Skin of body (tissue), 3 donors: ENCODE measurements at places on chromosomes 3 and 15.
A peak's percentile ranks its signal among the peaks of the same experiment; 100 is the strongest.

DNA sequence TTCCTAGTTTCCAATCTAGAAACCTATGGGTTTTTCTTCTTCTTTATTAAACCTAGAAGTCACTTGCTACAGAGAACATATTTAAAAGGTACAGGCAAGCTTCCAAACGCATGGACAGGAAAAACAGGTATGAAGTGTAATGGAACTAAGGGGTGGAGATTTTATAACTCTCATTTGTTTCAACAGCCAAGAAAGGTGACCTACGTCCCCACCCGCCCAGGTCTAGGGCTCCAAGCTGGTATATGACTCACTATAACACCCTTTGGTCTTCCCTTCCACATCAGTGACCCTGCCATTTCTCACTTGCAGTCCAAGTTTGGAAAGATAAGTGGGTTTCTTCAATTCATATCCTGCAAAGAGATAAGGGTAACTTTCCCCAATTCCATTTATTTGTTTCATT, 6.0 kb upstream of the LIPH start:
- DNase-seq: no peak

- DNase-seq: no peak
Measured at GRCh38 chr3:39112113-39112512, 4.6 kb downstream of the TTC21A start.

DNA sequence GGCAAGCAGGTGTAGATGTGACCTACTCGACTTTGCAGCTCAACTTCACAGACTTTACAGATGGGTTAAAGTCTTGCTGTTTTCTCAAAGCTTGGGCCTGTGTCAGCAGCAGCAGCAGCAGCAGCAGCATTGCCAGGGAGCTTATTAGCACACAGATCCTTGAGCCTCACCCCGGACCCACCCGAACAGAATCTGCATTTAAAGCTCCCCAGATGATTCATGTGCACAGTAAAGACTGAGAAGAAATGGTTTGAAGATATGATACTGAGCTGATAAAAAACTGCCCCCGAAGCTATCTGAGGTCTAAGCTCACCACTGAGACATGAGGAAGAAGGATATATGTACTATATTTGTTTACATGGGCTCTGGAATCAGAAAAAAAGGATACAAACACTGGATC, 231.7 kb downstream of the ARPP21 start:
- DNase-seq: no peak

- no peak for DNase-seq
Measured at GRCh38 chr3:52558436-52558835, 22.0 kb downstream of the UQCC5 start.

DNA sequence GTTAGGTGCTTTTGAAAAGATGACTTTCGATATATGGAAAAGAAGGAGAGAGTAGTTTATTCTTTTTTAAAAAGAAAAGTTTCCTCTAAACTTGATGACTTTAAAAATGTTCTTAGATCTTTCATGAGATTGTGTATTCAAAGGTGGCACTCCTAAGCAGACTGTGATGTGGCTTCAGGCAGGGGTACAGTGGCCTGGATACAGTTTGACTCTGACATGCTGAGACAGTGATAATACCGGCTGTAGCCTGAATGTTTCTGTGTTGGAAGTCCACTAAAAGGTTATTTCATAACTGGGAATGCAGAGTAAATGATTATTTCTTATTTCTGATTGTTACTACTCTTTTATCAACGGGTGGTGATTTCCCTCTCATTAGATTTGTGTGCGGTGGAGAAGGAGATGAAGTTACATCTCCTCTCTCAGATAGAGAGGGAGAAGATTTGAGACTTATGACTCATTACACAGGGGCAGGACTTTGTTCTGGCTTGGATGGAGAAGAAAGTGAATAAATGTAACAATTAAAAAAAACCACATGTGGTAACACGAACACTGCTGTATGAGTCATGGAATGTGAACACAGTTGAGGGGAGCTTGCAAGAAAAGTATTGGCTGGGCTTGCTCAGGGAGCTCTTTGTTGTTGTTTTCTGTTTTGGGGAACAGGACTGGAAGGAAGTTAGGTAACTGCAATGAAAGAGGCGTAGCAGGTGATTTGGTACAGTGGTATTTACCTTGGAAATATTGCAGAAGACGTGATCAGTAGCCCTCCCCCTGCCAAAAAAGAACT, 21.6 kb downstream of the SPTSSB start:
- DNase-seq: peak; percentile 56

- DNase-seq: no peak
Measured at GRCh38 chr3:50536471-50537180, 30.9 kb downstream of the C3orf18 start.

GRCh38 chr3:132288357-132288756, 28.9 kb upstream of the ACP3 start:
- no peak for DNase-seq

DNA sequence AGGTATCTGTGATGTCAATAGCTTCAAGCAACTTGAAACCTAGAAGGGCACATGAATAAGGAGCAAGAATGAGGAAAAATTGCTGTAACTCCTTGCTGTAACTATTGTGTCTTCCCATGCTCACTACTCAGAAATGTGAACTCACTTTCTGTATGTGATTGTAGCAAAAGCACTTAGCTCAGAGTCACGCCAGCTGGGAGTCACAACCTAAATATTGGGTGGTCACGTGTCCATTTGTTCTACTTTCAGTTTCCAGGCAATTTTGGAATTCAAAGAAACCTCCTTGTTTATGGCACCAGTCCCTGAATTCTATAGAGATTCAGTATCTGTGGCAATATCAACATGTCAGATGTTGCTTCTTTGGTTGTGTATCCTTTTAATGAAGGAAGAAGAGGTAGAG, 241.6 kb upstream of the AZI2 start:
- no peak for DNase-seq

- no peak for DNase-seq
Measured at GRCh38 chr3:151383956-151384355, 597 bp downstream of the P2RY12 start.

DNA sequence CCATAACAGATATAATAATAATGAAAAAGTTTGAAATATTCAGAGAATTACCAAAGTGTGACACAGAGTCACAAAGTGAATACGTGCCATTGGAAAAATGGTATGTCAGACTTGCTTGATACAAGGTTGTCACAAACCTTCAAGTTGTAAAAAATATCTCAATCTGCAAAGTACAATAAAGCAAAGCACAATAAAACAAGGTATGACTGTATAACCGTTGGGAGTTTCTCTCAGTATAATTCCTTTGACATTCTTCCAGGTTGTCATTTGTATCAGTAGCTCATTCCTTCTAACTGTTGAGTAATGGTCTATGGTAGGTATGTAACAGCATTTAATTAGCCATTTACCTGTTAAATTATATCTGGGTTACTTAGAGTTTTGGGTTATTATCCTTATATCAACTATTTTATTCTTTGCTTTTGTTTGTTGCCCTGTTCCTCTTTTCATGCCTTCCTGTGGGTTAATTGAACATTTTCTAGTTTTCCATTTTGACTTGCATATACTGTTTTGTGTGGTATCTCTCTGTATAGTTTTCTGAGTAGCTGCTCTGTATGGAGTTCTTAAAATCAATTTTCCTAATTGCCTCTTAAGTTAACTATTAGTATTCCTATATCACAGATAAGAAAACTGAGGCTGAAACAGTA, 112.5 kb downstream of the SUCNR1 start:
- DNase-seq: no peak

GRCh38 chr3:15303216-15303615, 29.2 kb downstream of the SH3BP5 start:
- no peak for DNase-seq

GRCh38 chr15:31504462-31504839, 177.8 kb downstream of the KLF13 start:
- DNase-seq: no peak

- no peak for DNase-seq
Measured at GRCh38 chr15:80419546-80419945, 15.4 kb downstream of the ARNT2 start.

- DNase-seq: no peak
Measured at GRCh38 chr3:197961582-197961945, 1.5 kb downstream of the LMLN start.
